ENCODE measurements at places on chromosomes 2 and 18.
A peak's percentile ranks its signal among the peaks of the same experiment; 100 is the strongest.

- DNase-seq, result no peak
Observed at GRCh38 chr2:145739681-145740080, 1219.8 kb upstream of the ZEB2 start.

- no peak for DNase-seq
Observed at GRCh38 chr2:118237451-118237850, 149.2 kb downstream of the INSIG2 start.

DNA sequence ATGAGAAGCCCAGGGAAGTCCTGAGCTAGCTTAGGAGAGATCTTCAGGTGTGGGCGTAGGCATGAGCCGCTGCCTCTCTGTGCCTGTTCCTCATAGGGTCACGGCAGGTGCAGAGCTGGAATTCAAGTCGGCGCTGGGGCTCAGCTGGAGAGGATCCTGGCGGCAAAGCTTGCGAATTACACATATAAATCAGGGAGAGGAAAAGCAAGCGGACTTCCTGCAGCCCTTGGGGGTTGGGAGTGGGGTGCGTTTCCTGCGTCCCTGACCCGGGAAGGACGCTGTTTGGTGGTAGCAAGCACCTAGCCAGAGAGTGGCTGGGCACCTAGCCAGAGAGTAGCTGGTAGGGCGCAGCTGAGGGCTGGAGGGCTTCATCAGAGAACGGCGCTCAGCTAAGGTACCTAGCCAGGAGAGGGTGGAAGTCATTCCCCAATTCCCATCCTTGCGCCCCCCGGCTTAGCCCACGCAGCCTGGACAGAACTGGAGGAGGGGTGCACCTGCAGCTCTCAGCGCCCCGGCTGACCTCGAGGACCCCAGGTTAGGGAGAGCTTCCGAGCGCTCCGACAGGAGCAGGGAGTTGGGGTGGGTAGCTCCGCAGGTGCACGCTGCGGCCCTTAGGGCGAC, 459 bp upstream of the EFR3B start:
- DNase-seq, result peak; percentile 74

DNA sequence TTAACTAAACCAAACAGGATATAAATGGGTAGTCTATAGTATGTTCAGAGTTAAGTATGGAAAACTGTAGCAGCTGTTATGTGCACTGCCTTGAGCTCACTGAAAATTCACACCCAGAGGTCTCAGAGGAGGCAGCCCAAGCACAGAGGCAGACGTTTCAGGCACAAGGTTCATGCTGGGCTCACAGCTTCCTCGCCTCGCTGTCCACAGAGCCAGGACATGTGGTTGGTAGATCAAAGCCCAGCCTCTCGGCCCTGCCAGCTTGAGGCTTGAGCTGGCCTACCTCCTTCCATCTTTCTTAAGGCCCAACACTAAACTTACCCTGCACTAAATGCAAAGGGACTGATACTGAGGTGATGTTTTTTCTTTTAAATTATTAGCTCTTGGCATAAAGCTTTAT, 43.7 kb downstream of the PRELID3A start:
- no peak for DNase-seq

DNA sequence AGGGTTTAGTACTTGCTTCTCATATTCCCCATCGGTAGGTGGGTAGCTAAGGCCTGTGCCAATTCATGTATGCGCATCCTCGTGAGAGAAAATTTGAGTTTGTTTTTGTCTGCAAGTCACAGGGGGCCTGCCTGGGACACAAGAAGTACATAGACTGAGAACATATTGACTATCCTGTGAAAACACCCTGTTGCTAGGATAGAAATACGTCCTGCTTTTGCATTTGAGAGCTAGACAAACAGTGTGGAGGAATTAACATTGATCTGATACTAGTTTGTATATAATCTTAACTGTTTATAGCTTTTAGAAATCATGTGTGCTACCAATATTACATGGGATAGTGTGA, 10.9 kb downstream of the WDR7 start:
- DNase-seq, result no peak

- DNase-seq, result no peak
Observed at GRCh38 chr2:130915149-130915548, 78.4 kb downstream of the ARHGEF4 start.

- DNase-seq, result no peak
Observed at GRCh38 chr2:104025295-104025694, 828.6 kb upstream of the POU3F3 start.
